ENCODE measurements at places on chromosomes 12 and 14.

GRCh38 chr12:1384910-1385309 lies 209.5 kb downstream of the FBXL14 start:
- no peak for DNase-seq

- no peak for DNase-seq
Measured at GRCh38 chr12:108779998-108780688, 48.8 kb upstream of the CORO1C start.

- DNase-seq: no peak
Measured at GRCh38 chr12:65411171-65411570, 132.7 kb downstream of the MSRB3 start.

- DNase-seq: no peak
Measured at GRCh38 chr12:49030119-49030518, 11.5 kb upstream of the PRKAG1 start.

- DNase-seq: no peak
Measured at GRCh38 chr12:78396538-78396937, 468.0 kb upstream of the SYT1 start.

DNA sequence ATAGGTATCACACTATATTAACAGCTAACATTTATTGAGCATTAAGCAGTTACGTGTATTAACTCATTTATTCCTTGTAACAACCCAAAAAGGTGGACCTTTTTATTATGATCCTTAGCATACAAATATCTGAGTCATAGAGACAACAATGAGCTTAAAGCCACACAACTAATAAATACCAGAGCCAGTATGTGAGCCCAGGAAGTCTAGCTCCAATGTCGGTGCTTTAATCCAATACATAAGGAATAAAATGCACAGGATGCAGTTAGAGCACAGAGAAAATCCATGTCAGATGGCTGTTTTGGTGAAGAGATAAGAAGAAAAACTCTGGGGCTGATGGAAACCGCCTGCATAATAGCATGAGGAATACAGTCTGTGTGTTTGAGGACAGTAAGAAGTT lies 888.6 kb downstream of the TMTC2 start:
- DNase-seq: no peak

- no peak for DNase-seq
Measured at GRCh38 chr14:30484201-30484600, 74.8 kb upstream of the G2E3 start.

GRCh38 chr14:99601361-99601831 lies 2.6 kb downstream of the CCDC85C start:
- DNase-seq: peak; percentile 75

- peak; percentile 67 for DNase-seq
Measured at GRCh38 chr12:65822732-65823512, 1.4 kb upstream of the HMGA2 start.

GRCh38 chr12:14931791-14932560 lies 6.4 kb downstream of the ERP27 start:
- DNase-seq: no peak

DNA sequence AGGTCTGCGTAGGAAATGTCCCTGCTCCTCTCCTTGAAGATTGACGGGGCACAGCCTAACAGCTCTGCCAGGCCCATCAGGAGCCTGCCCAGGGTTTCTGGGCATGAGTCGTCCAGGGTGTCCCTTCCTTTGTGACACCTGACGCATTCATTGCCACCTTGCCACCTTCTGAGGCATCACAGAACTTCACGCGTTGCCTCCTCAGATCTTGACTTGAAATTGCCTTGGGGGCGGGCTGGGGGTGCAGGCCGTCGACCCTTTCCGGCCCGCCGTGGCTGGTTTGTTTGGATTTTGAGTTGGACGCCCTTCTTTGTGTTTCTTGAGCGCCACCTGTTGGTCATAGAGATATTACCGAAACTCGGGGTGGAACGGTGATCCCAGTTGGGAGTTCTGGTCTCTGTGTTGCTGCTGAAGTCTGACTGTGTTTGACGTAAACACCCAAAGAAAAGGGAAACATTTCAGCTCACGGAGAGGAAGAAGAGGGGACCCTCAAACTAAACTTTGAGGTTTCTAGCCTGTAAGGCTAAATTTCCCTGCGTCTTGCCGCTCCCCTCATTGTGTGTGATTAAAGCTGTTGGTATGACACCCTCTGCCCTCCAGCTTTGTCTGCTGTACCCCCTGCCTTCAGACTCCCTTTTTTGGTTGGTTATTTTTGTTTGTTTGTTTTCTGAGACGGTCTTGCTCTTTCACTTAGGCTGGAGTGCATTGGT lies 44.6 kb downstream of the MLXIP start:
- peak; percentile 82 for DNase-seq

DNA sequence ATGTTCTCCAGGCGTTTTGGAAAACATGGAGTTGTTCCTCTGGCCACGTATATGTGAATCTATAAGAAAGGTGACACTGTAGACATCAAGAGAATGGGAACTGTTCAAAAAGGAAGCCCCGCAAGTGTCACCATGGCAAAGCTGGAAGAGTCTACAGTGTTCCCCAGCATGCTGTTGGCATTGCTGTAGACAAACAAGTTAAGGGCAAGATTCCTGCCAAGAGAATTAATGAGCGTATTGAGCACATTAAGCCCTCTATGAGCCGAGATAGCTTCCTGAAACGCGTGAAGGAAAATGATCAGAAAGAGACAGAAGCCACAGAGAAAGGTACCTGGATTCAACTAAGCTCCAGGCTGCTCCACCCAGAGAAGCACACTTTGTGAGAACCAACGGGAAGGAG lies 92.5 kb upstream of the EIF5 start:
- DNase-seq: no peak

DNA sequence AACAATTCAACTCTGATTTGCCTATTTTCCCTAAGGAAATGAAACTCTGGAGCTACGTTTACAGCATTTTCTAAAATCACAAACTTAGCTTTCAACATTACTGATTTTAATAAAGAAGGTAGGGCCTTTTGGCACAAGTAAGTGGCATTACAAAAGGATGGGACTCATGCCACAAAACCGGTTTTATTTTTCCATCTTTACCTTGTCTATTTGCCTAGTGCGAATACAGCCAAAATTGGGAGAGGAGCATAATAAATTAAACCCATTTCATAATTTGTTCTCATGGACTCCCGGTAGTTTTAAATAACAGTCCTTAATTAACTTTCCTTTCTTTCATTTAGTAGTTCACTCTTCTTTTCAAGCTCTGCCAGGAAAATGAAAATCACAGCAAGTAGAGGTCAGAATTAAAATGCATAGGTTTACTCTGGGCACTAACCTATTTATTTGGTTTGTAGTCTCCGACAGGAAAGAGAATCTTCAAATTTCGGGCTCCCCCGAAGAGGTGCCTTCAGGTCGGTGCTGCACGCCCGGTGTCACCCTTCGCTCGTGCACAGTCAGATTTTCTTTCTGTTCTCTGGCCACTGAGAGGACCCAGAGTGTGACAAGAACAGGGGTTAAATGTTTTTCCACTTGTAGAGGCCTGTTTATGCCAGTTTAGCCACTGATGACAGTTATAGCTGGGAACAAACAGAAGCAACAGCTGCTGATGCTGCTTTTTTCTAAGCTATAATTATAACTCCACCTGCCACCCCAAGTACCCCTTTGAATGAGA lies at the start of gene BEST3:
BEST3 (minus strand) TSS at position 535 of the 772 bp plus-strand sequence. CDS start 1,505 bp downstream, outside the sequence.
- DNase-seq: no peak

DNA sequence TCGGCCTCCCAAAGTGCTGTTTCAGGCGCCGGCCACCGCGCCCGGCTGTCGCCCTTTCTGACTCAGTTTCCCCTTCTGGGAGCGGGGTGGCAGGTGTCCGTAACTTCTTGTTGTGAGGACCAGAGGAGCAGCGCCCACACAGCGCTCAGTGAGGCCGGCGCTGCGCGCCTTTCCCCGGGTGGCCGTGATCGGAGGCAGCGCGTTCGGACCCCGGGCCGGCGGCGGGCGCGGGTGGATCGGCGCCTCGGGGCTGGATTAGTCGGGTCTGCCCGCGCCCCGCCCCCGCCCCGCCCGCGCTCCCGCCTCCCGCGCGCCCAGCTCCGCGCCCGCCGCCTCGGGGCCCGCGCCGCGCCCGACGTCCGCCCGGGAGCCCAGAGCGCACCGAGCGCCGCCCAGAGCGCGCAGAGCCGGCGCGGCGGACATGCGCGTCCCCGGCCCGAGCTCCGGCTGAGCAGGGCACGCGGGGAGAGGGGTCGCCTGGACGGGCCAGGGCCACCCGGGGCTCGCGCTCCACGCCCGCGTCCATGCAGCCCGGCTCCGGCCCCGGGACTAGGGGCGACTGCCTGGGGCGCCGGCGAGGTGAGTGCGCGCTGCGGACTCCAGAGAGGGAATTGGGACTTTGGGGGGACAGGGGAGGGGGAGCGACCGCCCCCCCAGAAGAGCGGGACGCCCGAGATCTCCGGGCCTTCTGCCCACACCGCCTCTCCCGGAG lies 50.6 kb downstream of the LRCOL1 start:
- peak; percentile 67 for DNase-seq

DNA sequence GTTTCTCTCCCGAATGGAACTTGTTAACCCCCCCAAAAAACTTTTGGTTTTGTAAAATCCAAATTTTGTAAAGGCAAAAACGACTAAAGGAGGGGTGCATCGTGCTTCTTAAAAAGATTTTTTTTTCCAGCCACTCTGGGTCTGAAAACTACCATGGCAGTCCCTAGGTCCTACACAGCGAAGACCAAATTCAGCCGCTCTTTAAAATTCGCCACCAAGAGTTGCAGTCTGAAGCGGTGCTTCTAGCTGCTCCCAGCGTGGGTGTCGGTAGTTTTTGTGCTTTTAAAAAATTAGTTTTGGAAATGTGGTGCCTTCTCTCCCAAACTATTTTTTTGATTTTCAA lies 873 bp upstream of the GSC start:
- DNase-seq: peak; percentile 21

DNA sequence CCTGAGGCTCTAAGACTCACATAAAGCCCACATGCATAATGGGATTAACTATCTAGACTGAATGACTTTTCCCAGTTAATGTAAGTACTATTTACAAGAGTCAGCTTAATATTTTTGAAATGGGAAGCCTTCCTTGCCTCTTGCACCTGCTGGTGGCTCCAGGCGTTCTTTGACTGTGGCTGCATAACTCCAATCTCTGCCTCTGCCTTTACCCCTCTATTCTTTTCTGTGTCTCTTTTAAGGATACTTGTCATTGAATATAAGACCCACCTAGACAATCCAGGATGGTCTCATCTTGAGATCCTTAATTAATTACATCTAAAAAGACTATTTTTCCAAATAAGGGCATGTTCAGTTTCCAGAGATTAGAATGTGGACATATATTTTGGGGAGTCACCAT lies 66.9 kb upstream of the PCED1B start:
- DNase-seq: no peak

DNA sequence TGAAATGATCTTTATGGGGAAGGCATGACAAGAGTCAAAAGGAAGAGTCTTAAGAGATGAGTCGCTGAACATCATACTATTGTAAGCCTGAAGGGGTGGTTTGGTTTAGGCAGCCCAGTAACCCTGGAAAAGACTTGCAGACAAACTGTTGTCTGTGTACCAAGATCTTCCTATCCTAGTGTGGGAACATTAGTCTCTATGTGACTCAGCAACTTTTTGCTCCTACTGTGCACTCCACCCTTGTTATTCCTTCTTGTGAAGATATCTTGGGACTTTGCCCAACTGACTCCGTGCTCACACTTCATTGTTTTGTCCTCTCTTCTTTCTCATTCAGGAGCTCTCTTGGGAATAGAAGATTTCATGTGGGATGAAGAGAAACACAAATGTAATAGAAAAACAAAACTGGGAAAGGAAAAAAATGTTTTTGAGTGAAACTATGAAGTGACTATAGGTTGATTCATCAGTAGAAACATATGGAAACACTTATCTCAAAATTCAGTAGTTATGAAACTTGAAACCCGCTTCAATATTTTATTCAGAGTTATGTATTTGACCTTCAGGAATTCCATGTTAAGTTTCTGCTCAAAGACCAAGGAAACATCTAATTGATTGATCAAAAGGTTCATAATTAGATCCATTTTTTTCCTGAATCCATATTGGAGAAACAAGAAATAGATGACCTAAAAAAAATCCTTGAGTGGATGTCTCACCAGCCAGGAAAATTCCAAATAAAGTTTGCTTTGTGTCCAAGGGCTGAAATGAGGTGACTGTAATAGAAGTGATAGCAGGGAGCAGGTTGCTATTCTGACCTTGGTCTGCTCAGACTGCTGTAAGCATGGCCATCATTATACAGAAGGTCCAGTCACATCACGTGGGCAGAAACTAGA lies 67.2 kb downstream of the BTG1 start:
- no peak for DNase-seq

GRCh38 chr12:5904441-5904840 lies 40.6 kb downstream of the ANO2 start:
- no peak for DNase-seq

DNA sequence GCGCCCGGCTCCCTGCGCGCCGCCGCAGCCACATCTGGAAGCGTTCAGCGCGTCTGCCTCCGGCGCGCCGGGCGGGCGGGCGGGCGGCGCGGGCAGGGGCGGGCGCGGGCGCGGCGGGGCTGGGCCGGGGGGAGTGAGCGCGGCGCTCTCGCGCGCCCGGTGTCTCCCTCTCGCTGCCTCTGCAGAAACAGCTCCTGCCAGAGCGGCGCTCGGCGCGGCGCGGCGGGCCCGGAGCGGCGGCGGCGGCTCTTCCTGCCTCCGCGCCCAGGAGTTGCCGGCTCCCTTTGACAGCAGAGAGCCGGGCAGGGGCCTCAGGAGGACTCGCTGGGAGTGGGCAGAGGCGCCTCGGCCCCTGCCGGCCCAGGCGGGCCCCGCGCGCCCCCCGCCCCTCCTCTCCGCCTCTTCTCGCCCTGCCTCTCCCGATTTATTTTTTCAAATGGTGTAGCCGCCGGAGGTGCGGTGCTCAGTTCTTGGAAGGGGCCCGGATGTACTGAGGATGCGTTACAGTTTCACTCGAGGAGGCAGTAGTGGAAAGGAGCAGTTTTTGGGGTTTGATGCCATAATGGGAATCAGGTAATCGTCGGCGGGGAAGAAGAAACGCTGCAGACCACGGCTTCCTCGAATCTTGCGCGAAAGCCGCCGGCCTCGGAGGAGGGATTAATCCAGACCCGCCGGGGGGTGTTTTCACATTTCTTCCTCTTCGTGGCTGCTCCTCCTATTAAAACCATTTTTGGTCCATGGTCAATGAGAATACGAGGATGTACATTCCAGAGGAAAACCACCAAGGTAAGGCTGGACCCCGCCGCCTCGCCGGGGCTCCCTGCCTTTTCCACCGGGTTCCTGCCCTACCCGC lies at the start of gene CACNA1C:
CACNA1C (plus strand) TSS at position 162 of the 853 bp plus-strand sequence; CDS start at position 738, 576 bp downstream.
- DNase-seq: peak; percentile 78

- DNase-seq: no peak
Measured at GRCh38 chr12:125371033-125371432, 305.8 kb downstream of the AACS start.

GRCh38 chr14:74697543-74697942 lies 15.3 kb downstream of the AREL1 start:
- DNase-seq: peak; percentile 99

GRCh38 chr12:27437839-27438238 lies 8.7 kb upstream of the SMCO2 start:
- no peak for DNase-seq

GRCh38 chr14:106605548-106606448 lies 1079.4 kb downstream of the TMEM121 start:
- no peak for DNase-seq

GRCh38 chr14:92590941-92591340 lies 77.4 kb downstream of the RIN3 start:
- DNase-seq: no peak

GRCh38 chr12:24360461-24360860 lies 411.0 kb upstream of the SOX5 start:
- no peak for DNase-seq

GRCh38 chr12:8629486-8630033 lies 16.9 kb upstream of the AICDA start:
- no peak for DNase-seq

GRCh38 chr14:66900719-66901118 lies 288.5 kb upstream of the GARIN2 start:
- DNase-seq: no peak

- no peak for DNase-seq
Measured at GRCh38 chr12:44812062-44812461, 64.1 kb downstream of the NELL2 start.

- DNase-seq: no peak
Measured at GRCh38 chr12:5588176-5588575, 156.3 kb downstream of the NTF3 start.

Measured in lung (tissue), 17 donors.